Activated naive CD4-positive, alpha-beta T cell treated with anti-CD3 and anti-CD28 coated beads, Interleukin-2, amount 50 U/mL, for 16 hours (primary cell): ENCODE measurements at places on chromosomes 7 and 10.

DNA sequence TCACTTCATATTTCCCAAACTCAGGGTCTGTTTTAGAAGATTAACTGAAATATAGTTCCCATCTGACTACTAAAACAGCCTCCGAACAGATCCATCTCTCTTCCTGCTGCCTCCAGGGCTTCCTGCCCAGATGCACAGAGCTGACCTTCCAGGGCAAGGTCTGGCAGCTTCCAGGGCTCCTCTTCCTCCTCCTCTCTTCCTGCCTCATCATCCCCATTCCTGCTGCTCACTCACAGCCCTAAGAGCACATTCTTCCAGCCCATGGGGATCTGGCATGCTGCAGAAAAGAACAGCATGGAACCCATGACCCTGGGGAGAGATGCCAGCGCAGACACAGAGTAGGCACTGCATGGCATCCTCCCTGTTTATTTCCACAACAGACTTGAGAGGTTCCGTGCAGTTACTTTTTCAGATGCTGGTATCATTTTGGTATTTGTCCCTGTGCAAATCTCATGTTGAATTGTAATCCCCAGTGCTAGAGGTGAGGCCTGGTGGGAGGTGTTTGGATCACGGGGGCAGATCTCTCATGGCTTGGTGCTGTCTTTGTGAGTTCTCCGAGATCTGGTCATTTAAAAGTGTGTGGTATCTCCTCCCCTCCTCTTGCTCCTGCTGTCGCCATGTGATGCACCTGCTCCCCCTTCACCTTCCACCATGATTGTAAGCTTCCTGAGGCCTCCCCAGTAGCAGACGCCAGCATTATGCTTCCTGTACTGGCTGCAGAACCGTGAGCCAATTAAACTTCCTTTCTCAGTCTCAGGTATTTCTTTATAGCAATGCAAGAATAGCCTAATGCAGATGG lies 4.4 kb downstream of the PKD1L1 start:
- DNase-seq: no peak

DNA sequence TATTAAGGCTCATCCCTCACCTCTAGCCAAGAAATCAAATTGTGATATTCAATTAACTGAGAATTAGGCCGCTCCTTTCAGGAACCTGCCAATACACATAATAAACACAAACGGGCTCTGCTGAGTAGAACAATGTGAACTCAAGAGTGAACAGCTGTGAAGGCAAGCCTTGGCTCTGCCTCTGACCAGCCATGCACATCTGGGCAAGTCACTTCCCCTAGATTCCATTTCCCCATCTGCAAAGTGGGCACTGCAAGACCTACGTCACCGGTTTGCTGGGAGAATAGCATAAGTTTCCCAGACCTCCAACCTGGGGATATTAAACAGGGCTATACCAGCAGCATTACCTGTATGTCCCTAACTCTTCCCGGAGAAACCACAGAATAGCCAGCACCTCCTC lies 355.2 kb downstream of the TNS3 start:
- DNase-seq: no peak

- no peak for DNase-seq
Observed at GRCh38 chr7:117791877-117792780, 81.1 kb downstream of the CTTNBP2 start.

GRCh38 chr7:25926891-25927625 lies 224.9 kb upstream of the NFE2L3 start:
- no peak for DNase-seq

GRCh38 chr7:14305233-14305866 lies 315.9 kb upstream of the ETV1 start:
- DNase-seq: no peak

- no peak for DNase-seq
Observed at GRCh38 chr7:137984181-137985041, 17.5 kb downstream of the CREB3L2 start.
